ENCODE measurements at places on chromosomes 12 and 14.

GRCh38 chr12:57381693-57382220, 49.1 kb downstream of the R3HDM2 start:
- no peak for DNase-seq

DNA sequence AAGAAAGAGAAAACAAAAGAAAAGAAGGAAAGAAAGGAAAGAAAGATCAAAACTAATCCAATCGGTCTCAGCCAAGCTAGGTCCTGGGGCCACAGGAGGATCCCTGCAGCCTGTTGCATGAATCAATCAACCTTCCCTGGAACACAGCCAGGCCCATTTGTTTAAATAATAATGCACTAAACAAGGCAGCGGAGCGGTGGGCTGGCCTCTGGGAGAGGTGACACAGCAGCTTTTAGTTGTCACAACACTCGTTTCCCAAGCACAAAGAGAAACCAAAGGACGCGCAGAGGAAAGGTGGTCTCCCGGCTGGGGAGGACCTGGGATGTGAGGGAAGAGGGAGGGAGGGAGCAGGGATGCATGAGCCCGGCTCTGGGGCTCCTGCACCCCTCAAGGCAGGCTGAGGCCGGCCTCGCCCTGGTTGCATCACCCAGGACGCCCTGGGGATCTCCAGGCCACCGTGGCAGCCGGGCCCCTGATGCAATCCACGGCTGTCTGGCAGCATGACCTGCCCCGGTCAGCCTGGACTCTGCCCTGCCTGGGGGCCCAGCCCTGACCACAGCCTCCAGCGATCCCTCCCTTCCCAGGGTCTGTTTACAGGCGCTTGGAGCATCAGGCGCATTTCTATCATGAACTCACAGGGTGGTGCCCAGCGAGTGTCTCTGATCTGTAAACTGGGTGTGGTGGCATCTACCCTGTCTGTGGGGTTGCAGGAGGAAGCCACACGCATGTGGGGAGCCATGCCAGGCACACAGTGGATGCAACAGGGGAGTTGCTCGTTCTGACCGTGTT, 32.5 kb downstream of the MMP17 start:
- peak; percentile 90 for DNase-seq

DNA sequence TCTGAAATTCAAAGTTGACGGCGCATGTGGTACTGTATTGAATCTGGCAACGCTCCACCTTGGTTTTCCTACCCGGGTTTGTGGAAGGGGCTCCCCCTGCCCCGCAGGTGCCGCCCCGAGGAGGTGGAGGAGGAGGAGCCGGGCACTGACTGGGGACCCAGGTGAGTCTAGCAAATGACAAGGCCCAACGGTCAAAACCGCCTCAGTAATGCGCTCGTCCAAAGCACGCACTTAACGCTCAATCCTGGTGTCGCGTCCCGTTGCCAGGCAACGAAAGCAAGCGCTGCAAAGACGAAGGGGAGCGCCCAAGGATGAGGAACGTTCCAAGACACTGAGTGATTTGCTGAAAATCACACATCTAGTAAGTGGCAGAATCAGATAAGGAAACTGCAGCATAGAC, 24.0 kb upstream of the CLEC4E start:
- peak; percentile 6 for DNase-seq

DNA sequence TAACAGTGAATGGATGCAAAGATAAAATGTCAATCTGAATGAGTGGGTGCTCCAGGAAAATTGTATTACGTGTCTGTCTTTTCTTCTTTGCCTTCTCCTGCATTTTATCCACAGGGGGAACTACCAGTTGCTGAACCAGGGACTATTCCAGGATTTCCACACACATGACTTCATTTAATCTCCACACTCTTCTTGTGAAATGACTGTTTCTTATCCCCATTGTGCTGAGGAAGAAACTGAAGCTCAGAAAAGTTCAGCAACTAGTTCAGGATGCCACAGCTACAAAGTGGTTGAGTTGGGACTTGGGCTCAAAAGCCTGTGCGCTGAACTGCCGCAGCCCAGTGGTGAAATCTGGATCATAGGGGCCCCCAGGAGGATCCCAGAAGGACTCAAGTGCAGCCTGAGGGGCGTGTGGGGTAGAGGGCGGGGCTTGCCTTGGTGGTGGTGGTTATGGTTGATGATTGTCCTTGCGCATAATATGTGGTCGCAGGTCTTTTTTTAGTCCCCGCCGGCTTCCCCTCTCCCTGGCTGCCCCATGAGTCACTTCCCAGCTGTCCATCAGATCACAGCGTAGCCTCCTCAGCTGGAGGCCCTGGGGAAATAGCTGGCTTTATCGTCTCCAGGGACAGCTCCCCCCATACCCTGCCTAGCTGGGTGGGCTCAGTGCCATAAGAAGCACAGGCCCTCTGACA, 235.2 kb upstream of the CRY1 start:
- peak; percentile 39 for DNase-seq

GRCh38 chr12:3282384-3282670, 205.1 kb downstream of the TSPAN9 start:
- DNase-seq: no peak

DNA sequence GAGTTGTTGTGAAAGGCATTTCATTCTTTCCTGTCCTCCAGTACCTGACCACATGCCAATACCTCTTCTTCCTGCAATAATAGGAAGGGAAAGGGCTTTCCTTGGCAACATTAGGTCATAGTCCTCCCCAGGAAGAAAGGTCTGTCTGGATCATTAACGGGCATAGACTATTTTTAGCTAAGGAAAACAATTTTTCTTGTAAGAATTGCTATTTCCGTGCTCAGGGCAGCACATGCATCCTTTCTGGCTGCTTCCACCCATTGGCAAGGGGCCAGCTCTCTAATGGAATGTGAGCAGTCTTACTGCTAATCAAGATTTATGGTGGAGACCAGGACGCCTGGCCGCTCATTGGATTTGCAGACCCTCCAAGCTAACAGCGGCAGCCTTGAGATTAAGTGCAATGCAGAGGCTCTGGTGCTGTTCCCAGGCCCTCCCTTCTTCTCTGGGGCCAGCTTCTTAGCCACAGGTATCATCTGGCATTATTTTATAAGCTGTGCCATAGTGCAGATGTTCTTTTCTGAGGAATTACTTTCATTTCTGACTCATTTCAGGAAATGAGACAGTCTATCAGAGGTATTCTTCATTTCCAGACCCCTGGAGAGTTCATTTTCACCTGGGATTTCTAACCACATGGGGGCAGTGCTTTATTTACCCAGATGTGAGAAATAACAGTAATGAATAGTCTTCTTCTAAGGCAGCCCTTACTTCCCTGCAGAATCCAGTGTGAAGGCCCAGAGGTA, 52.9 kb downstream of the ANO6 start:
- peak; percentile 76 for DNase-seq

DNA sequence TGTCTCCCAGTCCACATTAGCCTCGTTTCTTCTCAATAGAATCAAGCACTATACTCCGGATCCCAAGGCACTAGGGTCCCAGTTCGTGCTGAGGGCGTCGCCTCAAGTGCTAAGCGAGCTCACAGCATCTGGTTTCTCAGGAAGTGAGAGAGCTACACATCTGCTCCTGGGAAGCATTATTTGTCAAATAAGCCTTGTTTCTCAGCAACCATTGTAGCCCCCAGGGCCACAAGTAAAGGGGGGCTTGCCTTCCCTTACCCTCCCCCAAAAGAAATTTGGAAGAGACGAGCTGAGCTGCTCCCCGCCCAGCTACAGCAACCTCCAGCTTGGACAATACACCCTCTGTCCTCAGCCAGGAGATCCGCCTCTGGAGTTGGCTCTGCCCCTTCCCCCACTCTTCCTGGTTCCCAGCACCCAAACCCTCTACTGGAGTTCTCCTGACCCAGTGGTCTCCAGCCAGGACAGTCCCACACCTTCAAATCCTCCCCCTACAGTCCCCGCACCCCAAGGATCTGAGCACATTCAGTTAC, 5.7 kb upstream of the TNS2 start:
- DNase-seq: no peak

DNA sequence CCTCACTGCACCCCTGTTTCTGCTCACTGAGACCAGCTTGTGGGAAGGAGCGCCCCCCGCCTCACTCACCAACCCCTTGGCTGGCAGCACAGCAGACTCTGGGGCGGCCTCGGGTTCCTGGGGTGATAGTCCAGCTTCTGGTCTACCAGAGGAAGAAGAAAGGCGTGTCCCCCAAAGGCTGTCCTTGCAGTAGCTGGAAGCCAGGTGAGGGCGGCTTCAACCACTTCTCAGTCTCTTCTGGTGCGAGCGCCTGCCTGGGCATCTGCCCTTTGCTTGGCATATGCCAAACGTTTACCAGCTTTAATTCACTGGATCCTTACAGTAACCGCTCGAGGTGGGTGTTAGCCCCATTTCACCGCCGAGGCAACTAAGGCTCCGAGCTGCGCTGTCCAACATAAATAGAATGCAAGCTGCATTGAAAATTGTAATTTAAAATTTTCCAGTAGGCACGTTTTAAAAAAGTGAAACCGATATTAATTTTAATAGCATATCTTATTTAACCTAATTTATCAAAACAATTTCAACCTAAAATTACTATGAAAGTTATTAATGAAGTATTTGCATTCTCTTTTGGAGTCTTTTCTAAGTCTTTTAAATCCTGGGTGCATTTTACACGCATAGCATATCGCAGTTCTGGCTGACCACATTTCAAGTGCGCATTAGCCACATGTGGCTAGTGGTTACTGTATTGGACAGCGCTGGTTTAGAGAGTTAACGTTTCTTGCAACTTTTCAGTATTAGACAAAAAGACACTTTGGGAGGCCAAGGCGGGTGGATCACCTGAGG, 872 bp downstream of the FAM177A1 start:
- DNase-seq: no peak

DNA sequence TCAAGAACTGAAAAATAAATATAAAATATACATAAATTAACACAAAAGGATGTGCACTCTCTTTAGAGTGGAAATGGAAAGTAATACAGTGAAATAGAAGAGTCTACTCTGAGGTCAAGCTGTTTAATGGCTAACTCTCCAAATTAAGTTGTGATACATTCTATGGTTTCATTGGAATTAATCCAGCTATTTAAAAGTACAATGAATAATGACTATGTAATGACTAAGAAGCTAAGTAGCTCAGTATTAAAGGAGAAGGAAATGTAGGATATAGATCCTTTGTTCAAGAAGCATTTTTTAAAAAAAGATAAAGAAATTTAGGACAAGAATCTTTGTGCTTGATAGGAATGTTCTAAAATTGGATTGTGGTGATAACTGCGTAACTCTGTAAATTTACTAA, 85.3 kb downstream of the LRP6 start:
- no peak for DNase-seq

GRCh38 chr14:101505236-101505970, 55.9 kb upstream of the DIO3 start:
- DNase-seq: no peak

GRCh38 chr12:53994264-53995001, 5.5 kb upstream of the HOXC9 start:
- no peak for DNase-seq

DNA sequence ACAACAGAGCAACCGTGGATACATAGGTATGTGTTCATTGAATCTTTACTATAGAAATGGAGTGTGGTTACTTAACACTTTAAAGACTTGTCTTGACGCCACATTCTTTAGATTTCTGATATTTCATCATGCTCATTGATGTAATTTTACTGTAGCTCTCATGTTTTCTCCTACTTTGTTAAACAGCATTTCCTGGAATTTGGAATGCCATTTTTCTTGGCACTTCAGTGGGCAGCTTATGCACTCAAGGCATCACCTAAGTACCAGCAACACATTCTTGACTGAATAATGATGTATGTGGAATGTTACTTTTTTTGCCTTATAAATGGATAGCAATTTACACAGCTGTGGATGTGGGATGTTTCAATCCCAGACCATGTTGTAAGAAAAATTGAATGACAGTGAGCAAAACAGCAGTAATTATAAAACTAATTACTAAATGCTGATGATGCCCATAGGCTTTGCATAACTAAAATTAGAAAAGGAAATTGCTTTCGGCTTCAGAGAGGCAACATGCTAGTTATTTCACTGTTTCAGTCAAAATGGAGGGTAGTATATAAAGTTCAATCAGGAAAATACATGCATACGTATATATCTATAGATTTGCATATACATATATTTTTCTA, 298.5 kb downstream of the NPAS3 start:
- DNase-seq: no peak

DNA sequence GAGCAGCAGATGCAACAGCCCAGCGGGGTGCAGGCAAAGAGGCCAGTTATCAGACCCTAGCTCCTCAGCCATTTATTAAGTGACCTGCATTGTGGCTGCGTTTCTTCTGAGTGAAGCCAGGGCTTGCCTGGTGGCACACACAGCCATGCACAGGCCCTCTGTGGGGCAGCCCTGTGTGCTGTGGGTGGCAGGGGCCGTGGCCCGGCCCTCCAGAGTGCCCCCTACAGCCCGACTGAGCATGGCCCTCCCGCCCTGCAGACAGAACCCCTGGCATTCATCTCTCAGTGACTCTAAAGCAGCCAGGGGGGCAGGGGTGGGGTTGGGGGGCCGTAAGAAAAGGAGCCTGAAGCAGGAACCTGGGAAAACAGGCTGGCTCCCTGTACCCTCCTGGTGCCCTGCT, 226.0 kb upstream of the PWP1 start:
- no peak for DNase-seq

DNA sequence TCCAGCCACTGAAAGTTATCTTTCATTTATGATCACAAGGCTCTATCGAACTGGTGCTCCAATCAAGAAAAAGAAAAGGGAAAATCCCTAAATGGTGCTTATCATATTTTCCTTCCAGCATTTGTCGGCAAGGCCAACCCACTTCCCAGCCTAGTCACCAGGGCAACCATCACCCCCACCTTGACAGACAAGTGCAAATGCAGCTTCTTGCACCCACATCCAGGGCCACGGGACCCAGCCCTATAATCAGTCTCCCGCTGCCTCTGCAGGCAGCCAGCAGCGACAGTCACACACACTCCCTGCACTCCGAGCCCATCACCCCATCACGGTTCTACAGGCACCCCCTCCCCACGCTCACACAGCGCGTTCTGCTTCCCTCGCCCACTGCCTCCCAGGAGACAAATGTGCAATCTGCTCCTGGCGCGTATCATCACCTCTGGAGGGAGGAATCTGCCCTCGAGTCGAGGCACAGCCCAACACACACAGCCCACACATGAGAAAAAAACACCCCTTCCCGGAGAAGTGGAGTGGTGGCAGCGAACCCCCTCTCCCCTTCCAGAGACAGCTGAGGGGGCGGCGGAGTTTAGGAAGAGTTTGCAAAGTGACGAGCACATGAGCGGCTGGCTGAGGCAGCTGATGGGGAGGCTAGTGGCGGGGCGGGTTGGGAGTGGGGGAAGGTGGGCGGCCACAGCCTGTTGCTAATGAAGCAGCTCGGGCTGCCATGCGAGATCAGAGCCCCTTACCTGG, 9.3 kb upstream of the PPP4R4 start:
- no peak for DNase-seq

GRCh38 chr12:70267550-70267949, 24.3 kb downstream of the CNOT2 start:
- no peak for DNase-seq

GRCh38 chr12:118052324-118053070, 8.5 kb downstream of the WSB2 start:
- peak; percentile 90 for DNase-seq

All from Calu3 (cell line).